ENCODE measurements at places on chromosomes 3 and 15.
A peak's percentile ranks its signal among the peaks of the same experiment; 100 is the strongest.

DNA sequence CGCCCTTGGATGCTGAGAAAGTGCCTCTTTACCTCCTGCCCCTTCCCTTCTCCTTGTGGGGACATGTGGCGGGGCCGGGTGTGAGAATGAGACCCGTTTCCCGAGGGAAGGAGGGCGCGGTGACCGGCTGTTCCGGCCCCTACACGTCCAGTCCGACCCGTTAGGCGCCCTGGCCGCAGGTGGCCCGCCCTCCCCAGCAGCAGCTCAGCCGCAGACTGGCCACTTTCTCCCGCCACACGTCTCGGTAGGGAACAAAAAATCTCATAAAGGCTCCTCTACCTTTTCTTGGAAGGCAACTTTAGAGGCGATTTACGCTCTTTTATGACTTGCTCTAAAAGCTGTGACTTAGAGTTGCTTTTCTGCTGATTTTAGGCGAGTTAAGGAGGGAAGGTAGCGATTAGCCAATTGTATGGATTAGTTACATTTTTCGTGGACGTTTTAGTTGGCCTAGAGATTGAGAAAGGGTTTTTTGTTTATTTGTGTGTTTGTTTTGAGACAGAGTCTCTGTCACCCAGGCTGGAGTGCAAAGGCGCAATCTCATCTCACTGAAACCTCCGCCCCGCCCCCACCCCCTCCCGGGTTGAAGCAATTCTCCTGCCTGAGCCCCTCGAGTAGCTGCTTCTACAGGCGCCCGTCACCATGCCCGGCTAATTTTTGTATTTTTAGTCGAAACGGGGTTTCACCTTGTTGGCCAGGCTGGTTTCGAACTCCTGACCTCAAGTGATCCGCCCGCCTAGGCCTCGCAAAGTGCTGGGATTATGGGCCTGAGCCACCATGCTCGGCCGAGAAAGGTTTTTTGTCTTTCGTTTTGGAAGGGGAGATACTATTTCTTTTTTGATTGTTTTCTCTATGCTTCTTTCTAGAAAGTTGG is 8.3 kb upstream of the PGPEP1L start:
- DNase-seq, result no peak

DNA sequence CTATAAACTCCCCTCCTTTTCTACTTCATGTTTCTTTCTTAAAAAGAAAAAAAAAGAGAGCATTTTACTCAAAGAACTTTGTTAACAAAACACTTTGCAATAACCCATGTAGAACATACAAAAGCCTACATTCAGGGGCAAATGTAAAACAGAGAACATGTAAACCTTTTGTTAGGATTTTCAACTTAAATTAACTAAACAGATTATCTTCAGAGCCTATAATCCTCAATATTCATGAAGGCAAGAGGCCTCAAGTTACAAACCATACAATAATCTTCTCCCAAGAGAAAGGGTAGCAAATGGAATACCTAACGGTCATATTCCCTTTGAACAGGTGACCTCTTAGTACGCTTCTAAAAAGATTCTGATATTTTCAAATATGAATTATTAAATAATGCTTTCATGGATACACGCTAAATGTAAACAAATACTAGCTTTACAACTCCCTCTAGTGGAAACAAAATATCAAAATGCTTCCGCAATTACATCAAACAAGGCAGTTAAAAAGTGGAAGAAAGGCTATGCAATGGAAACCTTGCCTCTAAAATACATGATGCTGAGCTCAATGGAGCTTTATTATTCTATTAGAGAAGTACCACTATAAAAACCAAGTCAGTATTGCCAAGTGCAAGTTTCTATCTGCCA is 9.9 kb downstream of the CEP152 start:
- no peak for DNase-seq

DNA sequence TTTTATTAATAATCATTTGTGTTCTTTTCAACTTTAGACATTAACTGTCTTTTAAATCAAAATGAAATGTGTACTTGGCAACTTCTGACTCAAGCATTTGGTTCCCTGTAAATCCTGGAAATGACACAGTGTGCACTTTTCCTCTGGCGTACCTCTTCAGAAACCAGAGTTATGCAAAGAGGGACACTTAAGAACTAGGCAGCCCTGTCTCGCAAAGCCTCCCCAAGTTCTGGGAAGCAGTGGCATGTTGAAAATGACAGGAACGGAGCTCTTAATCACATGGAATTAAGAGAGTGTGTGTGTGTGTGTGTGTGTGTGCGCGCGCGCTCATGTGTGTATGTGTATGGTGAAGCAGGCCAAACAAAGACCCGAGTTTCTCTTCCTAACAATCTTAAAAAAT is 707.4 kb downstream of the MECOM start:
- DNase-seq, result no peak

GRCh38 chr15:101048176-101048575 is 129.0 kb downstream of the LRRK1 start:
- no peak for DNase-seq

- DNase-seq, result no peak
Measured at GRCh38 chr15:70625438-70625837, 137.9 kb downstream of the UACA start.

DNA sequence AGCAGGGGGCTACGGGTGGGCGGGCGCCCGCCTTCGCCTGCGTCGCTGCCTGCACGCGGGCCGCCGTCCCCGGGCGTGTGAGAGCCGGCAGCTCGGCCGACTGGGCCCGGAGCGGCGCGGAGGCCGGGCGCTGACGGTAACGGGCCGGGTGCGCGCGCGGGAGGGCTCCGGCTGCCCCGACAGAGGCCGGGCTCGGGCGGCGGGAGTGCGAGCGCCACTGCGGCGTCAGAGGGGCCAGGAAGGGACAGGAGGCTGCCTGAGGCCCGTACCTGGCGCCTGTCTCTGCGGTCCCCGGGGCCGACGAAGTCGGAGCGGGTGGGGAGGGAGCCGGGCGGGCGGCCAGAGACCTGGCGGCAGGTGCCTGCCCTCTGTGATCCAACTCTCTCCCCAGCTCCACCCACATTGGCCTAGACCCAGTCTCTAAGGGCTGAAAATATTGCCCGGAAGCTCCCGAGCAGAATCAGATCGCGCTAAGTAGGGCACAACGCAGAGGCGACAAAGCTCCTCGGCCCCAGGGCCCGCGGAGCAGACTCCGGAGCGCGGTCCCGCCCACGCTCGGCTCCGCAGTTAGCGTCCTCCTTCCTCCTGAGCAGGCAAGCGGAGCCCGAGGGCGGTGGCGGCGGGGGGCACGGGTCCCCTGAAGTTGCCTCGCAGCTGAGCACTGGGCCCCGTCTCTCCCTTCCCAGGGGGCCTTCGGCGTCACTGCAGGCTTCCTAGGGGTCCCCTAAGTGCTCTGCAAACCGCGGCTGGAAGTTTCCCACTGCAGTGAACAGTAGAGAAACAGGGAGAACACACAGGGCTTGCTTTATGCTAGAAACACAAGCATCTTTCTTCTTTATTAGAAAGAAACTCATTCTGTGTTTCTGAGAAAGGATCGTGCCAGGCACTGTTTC is at the start of gene MAN2A2:
MAN2A2 (plus strand) TSS at position 463 of the 893 bp plus-strand sequence. CDS start 906 bp downstream, outside the sequence.
- DNase-seq, result peak; percentile 29

GRCh38 chr3:99523431-99524127 is 114.8 kb upstream of the COL8A1 start:
- DNase-seq, result no peak

- no peak for DNase-seq
Measured at GRCh38 chr3:46981932-46982471, 2.5 kb downstream of the NBEAL2 start.

GRCh38 chr3:34150992-34151391 is 352.6 kb downstream of the PDCD6IP start:
- DNase-seq, result no peak

GRCh38 chr3:53137835-53138446 is 7.7 kb upstream of the RFT1 start:
- DNase-seq, result no peak

DNA sequence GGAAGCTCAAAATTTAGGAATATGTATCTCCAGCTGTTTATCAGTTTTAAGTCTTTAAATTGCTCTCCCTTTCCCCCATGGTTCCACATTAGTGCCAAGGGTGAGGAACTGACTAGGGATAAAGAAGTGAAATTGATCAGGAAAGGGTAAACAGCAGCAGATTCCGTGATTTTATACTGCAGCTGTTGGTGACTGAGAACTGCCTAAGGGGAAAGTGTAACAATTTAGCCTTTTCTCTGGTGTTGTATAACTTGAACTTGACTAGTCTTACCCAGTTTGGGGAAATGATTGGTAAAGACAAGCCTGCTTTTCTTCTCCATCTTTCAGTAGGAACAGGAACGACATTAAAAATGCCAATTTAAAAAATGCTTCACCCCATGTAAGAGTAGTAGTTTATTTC is 5.0 kb downstream of the SPRED1 start:
- DNase-seq, result no peak

DNA sequence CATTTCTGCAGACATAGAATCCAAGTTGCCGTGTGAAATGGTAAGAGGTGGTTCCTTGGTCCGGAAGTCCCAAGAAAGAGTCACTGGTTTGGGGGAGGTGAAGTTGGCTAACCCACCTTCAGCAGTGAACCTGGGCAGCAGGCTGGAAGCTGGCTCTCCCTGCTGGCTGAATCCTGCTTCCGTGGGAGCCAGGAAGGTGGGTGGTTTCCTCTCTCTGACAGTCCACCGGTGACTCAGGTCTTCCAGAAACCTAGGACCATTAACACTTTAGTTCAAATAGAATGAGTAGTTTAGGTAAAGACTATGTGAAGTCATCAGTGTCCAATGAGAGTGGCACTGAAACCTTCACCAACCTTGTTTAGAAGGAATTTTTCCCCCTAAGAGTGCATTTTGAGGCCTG is 87.4 kb upstream of the CACNA2D3 start:
- no peak for DNase-seq

DNA sequence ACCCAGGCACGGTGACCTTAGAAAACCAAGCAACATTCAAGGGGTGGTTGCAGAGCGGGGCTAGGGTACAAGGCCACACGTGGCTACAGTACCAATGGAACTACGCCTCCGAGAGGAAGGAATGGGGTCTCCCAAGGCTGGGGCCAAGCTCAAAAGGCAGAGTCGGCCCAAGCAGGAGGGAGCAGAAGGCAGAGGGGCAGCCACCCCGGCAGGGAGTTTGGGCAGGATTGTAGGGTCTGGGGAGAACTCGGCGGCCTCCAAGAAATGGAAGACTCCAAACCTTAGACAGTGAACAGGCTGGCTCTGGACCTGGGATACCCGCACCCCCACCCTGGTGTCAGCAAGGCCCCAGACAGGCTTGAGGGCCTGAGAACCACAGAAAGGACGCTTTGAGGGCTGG is 28.7 kb downstream of the ATRIP start:
- DNase-seq, result no peak

- DNase-seq, result no peak
Measured at GRCh38 chr3:183098536-183099025, 715 bp downstream of the MCCC1 start.

Data from caudate nucleus (tissue), 63 donors.